Stimulated activated CD8-positive, alpha-beta memory T cell treated with anti-CD3 and anti-CD28 coated beads, Interleukin-15, amount 100 ng/mL, for 24 hours (primary cell): ENCODE measurements at places on chromosomes 13 and 19.

GRCh38 chr19:32691952-32692726 lies 518 bp downstream of the NUDT19 start:
- no peak for DNase-seq

- no peak for DNase-seq
Measured at GRCh38 chr13:40969169-40969901, 49.8 kb downstream of the ELF1 start.

- DNase-seq = no peak
Measured at GRCh38 chr13:113365583-113365970, 1.6 kb upstream of the GRTP1 start.

GRCh38 chr19:50377051-50377461 lies 799 bp downstream of the NR1H2 start:
- DNase-seq = no peak

GRCh38 chr19:30663611-30664174 lies 291.5 kb downstream of the ZNF536 start:
- no peak for DNase-seq

- no peak for DNase-seq
Measured at GRCh38 chr13:39580881-39581575, 22.0 kb downstream of the LHFPL6 start.

DNA sequence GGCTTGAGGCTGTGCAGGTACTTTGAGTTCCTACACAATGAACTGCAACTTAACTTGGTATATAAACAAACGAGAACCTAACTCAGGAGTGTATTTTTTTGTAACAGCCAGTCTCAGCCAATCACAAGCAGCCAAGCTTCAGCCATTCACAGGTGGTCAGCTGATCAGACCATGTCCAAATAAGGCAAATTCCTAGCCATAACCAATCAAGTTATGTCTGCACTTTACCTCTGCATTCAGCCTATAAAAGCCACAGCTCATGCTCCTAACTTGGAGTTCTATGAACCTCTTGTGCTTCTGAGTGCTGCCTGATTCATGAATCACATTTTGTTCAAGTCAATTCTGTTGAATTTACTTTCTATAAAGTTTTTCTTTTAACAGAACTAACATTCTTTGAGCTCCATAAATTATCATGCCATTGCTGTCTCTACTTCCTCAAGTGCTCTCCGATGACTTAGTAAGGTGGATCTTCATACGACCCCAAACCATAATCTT lies 16.8 kb upstream of the MEDAG start:
- no peak for DNase-seq

DNA sequence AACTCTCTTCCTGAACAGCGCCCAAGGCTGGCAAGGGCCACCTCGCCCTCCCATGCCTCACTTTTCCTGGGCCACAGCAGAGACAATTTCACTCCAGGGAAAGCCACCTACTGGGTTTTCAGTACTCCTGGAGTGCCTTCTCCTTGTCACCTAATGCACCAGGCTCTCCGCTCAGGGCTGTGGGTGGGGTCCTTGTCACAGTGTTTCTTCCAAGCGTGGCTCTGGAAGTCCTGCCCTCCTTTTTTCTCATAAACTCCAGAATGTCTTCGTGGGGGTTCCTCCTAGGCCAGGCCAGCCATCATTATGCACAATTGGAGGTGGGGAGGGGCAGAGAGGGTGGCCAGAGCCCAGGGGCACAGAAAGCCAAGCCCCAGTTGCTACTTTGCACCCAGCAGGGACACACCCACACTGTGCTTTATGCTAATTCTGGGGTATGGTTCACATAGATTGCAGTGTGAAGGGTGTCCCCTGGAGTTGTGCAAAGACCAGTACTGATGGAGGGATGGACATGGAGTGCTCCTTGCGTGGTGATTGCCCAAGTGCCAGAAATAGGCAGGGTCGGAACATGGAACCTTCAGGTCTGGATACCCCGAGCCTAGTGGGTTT lies 78.8 kb downstream of the CHST8 start:
- DNase-seq = no peak

- no peak for DNase-seq
Measured at GRCh38 chr13:78586706-78587105, 16.6 kb downstream of the POU4F1 start.

DNA sequence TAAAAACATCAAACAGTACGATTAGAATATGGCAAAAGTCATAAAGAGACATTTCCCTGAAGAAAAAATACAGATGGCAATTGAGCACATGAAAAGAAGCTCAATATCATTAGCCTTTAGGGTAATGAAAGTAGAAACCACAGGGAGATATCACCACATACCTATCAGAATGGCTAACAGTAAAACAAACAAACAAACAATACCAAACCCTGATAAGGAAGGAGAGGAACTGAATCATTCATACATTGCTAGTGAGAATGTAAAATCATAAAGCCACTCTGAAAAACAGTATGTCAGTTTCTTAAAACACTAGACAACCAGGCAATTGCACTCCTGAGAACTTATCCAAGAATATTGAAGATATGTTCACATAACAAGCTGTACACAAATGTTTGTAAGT lies 1342.5 kb upstream of the SLC10A2 start:
- no peak for DNase-seq

DNA sequence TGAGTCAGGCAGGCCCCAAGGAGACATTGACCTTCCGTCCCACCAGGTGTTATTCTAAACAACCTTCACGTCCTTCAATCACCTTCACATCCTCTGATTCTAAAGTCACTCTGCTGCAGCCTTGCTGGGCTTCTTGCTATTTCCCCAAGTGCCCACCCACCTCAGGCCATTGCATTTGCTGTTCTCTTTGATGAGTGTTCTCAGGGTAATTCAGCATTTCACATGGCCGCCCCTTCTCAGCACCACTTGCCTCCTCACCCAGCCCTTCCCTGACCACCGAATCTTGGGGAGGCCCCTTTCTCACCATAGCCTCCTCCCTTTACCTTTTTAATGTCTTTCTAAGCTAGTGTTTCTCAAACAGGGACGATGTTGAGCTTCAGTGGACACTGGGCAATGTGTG lies 4.6 kb downstream of the ZNF805 start:
- DNase-seq = no peak

DNA sequence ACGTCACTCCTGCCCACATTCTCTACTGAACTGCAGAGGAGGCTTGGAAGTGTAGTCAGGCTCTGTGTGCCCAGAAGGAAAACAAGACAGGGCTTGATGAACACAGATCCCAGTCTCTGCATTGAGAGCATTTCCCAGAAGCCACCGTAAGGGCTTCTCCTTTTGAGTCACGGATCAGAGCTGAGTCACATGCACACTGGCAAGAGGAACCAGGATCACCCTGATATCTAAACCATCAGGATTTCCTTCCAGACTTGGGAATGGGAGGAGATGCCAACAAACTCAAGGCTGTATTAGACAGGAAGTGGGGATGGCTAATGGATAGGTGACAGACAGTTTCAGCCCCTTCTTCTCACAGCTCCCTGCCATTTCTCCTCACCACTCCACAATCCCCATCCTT lies 17.7 kb upstream of the FBXO17 start:
- DNase-seq = no peak

DNA sequence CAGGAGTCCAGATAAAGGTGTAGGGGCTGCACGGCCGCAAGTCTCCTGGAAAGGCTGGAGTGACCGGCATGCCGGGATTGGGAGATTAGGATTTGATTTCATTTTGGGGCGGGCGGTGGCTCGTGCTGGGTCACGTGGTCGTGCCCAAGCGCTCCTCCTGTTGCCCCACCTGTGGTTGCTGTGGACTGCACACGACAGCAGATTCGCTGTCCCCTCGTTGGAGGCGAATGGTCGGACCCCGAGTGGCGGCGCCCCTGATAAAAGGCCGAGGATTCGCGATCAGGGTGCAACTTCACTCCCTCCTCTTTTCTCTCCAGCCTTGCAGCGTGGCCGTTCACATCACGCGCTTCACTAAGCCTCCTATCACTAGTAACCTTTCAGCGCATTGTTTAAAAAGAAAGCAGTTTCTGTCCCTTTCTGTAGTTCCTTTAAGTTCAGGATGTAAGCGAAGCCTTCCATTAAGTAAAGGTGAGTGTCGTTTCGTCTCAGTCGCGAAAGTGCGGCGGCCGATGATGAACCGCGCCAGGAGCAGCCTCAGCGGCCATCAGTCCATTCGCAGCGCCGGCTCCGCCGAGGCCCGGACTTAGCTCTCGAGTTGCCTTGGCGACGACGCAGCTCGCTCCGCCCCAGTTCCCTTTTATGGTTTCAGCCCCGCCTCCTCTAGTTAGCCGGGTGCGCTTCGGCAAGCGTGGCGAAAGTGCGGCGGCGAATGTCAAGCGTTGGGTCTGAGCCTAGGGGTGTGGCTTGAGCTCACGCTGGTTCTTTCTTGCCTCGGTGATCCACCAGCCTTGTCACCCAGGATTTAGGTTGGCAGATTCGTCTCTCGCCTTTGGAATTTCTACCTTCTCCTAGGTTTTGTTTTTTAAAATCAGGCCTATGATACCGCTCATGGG lies 1.7 kb upstream of the PPP1R37 start:
- DNase-seq = peak; percentile 91

GRCh38 chr13:90696656-90697055 lies 650.8 kb upstream of the MIR17HG start:
- DNase-seq = no peak

DNA sequence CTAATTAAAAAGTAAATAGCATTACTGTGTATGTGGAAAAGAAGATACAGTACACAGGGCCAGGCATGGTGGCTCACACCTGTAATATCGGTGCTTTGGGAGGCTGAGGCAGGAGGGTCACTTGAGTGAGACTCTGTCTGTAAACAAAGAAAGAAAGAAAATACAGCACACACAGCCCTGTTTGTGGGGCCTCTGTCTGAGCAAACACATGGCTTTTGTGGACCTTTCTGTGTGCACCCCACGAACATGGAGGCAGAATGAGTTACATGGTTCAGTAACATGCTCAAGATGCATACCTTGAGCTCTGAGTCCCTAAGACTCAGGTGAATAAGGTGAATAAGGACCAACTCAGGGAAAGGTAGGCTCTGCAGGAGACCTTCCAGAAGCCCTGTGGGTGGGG lies 20.0 kb upstream of the AMER2 start:
- DNase-seq = no peak

- no peak for DNase-seq
Measured at GRCh38 chr13:66501181-66501580, 729.0 kb downstream of the PCDH9 start.

DNA sequence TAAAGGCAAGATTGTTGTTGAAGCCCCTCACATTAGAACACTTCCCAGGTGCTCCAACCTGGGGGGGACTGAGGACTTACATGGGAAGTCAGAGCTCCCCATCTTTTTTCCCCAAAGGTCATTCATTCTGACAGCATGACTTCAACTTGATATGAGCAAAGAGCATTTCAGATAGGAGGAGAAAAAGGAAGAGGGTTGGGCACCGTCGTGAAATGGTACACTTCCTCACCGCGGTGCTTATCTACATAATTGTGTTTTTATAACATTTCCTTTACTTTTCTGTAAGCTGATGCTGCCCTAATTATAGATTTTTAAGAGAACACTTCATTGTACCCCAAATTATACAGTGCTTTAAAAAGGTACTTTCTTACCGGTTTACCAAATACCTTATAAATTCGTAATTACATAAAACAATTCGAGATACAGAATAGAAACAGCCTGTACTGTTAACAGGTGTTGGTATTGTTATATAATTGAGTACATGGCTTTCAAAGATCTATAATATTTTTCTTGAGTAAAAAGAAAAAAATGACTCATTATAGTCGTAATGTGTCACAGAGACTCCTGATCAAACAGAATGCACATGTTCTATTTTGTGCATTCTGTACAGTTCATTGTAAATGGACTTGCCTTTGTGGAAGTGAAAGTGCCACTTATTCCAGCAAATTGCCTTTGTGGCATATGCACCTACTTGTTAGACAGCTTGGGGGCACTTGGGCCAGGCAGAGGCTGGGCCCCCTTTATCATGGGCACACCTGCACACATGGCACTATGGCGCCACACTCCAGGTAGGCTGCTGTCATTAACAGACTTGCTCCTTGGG lies 81.8 kb downstream of the GGACT start:
- no peak for DNase-seq

DNA sequence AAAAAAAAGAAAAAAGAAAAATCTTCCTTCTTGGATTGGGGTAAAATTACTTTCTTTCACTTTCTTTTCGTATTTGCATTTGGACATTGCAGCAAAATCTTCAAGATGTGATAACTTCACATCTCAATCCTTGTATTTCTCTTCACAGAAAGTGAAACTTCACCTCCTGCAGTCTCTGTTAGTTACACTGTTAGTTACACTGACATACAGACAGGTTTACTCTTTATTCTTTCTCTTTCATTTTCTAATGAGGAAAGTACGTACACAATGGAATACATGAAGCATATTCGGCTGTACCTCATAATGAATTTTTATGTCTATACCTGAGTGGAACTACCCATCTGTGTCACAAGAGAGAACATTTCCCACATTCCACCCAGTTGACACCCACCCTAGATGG lies 459.1 kb upstream of the GPC6 start:
- no peak for DNase-seq
